CD4-positive, alpha-beta T cell (primary cell): ENCODE measurements at places on chromosomes 1 and 21.

DNA sequence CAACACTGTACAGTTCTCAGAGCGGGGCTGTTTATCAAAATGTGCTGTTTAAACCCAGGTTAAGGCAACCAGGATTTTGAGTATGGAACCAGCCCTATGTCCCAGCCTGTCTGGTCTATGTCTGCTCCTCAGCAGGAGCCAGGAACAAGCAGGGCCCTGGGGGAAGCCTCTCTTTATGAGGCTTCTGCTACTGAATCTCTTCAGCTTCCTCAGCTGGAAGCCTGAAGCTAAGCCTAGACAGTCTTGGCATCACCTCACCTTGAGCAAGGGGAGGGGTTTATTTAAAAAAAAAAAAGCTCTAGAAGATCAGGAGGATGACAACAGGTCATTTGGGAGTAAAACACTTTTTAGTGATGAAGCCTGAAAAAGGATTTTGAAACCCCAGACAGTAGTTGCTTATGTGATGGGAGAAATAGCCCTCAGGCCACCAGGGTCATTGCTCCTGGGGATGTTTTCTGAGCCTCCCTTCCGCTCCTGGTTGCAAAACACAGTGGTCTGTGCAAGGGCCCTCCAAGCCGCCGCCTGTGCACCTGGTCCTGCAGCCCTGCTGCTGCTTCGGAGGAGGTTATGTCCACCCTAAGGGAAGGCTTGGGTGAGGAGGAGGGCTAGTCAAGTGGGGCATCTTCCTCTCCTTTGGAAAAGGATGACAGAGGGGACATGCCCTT lies 21.8 kb upstream of the GRHL3 start:
- peaks cover 5% of the 10 kb centered on the region for H3K27me3 ChIP-seq
- DNase-seq = no peak
- no peak overlapping the region for H3K27ac ChIP-seq
- H3K36me3 ChIP-seq = no peaks in the 10 kb centered on the region

DNA sequence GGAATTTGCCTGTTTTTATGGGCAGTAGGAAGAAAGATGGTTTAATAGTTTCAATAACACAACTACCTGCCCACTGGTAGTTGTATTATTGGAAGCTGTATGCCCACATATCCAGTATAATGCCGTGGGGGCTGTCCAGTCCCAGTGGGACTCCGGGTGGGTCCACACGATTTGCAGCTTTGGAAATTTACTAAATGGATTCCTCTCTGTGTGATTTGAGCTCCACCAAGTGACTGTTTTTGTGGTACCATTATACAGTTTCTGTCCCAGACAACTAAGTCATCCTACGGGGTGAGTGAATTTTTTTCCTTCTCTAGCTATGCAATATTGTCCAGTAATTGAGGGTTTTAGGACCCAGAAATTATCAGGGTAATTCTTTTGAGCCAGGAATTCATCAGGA lies 86.8 kb downstream of the PLA2G4A start:
- H3K36me3 ChIP-seq = no peaks in the 10 kb centered on the region
- no peaks in the 10 kb centered on the region for H3K4me1 ChIP-seq
- DNase-seq = no peak
- no peak overlapping the region for H3K27ac ChIP-seq

DNA sequence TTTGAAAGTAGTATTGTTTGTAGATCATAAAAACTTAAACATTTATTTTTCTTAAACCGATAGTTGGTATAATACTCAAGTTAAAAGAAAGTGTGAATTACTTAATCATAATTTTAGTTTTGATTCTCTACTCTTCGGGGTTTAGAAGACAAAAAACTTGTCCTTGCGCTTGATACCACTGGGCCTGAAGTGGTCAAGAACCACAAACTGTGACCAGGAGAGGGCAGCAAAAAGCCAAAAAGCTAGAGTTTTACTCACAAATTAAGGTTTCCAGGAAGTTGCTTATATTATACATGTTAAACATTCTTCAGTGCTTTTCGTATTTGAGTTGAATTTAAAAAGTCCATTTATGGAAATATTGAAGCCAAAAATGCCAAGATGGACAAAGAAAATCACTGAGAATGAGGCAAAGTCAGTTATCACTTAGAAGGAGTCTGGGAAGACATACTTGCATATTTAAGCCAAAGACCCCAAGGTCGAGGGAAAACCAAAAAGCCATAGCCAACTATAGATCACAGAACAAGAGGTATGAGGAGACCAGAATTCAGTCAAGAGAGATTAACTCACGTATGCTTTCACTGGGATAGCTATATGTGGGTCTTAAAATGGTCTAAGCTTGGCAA lies 34.2 kb downstream of the EFCAB7 start:
- no peak overlapping the region for H3K27ac ChIP-seq
- peaks cover 3% of the 10 kb centered on the region for H3K36me3 ChIP-seq
- no peak overlapping the region for H3K4me3 ChIP-seq
- no peaks in the 10 kb centered on the region for H3K27me3 ChIP-seq
- no peaks in the 10 kb centered on the region for H3K4me1 ChIP-seq
- no peak for DNase-seq

GRCh38 chr1:17246971-17247370 lies 1.9 kb upstream of the PADI3 start:
- no peaks in the 10 kb centered on the region for H3K4me1 ChIP-seq
- no peaks in the 10 kb centered on the region for H3K36me3 ChIP-seq
- no peak overlapping the region for H3K4me3 ChIP-seq
- no peak for DNase-seq
